ENCODE measurements at places on chromosomes 11 and 22.

- no peak for DNase-seq
Observed at GRCh38 chr22:46373921-46374662, 38.6 kb downstream of the TRMU start.

DNA sequence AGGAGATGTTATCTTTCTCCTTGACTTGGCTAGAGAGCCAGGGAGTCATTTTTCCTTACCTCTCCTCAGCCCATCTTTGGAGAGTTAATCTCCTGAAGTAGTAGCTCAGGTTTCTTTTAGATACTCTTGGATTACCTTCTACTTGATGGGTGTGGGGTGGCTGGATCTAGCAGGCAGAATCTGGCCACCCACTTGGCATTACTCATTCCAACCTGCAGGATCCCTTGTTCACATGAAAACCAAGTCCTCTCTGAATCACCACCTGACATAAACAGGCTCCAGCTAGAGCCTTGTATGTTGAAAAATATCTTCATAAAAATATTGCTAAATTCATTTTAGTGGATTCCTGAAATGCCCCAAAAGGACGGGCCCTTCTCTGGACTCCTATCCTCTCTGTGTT is 250.6 kb upstream of the PLET1 start:
- no peak for DNase-seq

- no peak for DNase-seq
Observed at GRCh38 chr11:35661534-35661933, 1.0 kb upstream of the TRIM44 start.

- DNase-seq: no peak
Observed at GRCh38 chr11:48169717-48170116, 46.9 kb upstream of the OR4B1 start.
